ENCODE measurements at places on chromosomes 4 and X.

DNA sequence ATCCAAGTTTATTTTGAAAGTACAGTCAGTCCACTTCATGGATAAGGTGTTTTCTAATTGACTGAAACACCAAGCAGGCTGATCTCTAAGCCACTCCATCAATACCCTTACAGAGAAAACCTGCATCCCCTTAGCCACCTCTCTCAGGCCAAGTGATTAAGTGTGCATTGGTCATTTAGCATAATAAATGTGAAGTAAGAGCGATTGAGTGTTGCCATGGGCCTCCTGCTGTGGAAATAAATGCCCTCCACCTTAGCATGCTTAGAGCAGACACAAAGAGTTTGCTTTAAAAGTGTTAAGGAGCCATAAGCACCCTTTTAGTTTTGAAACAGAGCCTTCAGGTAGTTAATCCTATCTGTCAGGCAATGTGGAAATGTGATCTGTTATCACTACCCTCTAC is 386.5 kb downstream of the GPAT3 start:
- DNase-seq, result no peak

GRCh38 chrX:8455557-8455956 is 9.1 kb upstream of the VCX3B start:
- DNase-seq, result no peak

- DNase-seq, result no peak
Measured at GRCh38 chr4:76712564-76712963, 185.4 kb downstream of the SOWAHB start.

DNA sequence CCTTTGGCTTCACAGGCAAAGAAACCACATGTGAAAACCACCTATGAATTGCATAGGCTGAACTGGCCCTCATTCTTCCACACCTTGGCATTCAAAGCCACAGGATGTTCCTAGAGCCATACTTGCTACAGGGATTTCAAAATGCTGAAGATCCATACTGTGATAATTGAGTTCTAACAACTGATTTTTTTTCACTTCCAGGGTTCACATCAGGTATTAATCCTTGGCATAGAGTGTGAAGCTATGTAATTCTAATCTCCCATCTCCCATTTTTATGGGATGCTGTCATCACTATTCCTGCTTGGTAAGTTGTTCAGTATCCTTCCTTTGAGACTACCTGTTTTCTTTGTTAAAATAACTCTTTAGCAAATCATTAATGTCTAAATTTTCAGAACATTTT is 1569.2 kb upstream of the ADGRL3 start:
- no peak for DNase-seq

DNA sequence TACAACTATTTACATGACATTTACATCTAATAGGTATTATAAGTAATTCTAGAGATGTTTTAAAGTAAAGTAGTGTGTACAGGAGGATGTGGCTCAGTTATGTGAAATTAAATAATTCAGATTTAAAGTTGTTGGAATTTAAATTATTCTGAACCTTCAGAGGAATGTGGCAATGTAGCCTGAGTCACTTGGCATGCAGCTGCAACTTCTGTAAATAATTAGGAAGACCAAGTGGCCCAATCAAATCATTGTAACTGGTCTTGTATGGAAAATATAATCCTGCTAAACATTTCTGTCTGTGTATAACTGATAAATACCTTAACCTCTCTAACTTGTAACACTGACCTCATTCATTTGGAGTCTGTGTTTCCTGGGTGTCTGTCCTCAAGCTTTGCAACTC is 828.9 kb downstream of the GLUD2 start:
- no peak for DNase-seq

- no peak for DNase-seq
Measured at GRCh38 chrX:30156880-30157560, 58.3 kb upstream of the MAGEB2 start.

DNA sequence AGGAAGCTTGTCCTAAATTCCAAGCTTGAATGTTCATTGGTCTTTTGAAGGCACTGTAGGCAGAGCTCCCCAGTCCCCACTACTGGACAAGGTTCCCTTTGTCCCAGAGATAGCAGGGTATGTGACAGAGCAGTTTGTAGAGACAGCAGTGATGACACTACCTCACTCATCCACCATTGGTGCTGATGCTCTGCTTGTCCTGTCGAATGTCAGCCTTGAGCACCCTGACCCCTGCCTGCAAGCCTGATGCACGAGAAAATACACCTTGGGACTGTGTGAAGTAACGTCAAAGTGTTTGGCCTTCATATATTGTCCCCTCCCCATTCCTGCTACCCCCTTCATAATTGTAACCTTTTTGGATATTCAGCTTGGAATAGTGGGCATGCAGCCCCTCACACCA is 188.9 kb upstream of the EOLA2 start:
- no peak for DNase-seq

DNA sequence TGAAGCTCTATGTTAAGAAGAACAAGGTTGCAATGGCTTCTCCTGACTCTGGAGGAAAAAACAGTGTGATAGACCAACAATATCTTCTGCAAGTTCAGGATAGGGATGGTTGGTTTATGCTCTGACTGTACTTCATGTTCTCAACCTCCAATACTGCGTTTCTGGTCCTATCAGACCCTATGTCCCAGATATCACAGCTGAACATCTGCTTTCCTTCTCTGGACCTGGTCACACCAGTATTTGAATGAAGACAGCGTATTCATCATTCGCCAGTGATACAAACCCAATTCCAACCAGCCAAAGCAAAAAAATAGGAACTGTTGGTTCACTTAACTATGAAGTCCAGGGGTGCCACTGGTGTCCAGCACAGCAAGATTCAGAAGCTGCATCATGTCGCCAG is 124.5 kb upstream of the KLF3 start:
- DNase-seq, result no peak

GRCh38 chr4:38663090-38663800 is 754 bp upstream of the KLF3 start:
- peak; percentile 53 for DNase-seq

DNA sequence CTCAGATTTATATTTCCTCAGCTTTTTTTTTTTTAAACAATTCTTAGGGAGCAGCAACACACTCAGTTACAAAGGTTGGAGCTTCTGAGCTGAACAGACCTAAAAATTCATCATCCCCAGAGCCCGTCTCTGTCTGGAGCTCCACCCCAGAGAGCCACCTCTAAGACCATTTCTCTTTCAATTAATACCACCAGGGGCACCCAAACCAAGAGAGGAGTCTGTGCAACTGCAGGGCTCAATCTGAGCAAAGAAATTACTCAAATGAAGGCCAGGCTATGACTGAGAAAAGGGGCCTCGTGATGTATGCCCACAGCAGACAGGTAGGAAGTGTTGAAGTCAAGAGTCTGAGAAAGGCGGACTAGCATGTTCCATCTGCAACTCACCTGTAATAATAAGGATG is 95.5 kb downstream of the C4orf51 start:
- DNase-seq, result no peak

DNA sequence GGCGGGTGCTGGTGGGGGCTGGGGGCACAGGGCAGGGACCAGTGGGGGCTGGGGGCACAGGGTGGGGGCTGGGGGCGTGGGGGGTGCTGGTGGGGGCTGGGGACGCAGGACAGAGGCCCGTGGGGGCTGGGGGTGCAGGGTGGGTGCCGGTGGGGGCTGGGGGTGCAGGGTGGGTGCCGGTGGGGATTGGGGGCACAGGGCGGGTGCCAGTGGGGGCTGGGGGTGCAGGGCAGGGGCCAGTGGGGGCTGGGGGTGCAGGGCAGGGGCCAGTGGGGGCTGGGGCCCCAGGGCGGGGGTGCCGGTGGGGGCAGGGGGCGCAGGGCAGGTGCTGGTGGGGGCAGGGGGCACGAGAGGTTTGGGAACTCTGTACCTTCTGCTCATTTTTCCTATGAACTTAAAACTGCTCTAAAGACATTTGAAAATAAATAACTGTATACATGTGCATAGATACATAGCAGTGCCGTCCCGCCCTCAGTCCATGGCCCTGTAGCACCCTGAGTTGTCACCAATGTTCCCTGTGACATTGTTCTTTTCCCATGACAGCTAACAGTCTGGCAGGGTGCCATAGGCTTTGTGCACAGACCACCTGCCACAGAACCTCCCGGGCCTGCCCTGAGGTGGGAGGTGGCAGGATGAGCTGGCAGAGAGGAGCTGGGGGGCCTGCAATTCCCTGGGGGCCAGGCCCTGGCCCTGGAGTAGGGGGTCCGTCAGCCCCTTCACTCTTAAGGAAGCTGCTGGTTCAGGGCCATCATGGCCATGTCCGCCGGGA is 35.6 kb upstream of the ADRA2C start:
- DNase-seq, result no peak

GRCh38 chrX:20567108-20567507 is 300.4 kb upstream of the RPS6KA3 start:
- DNase-seq, result no peak

DNA sequence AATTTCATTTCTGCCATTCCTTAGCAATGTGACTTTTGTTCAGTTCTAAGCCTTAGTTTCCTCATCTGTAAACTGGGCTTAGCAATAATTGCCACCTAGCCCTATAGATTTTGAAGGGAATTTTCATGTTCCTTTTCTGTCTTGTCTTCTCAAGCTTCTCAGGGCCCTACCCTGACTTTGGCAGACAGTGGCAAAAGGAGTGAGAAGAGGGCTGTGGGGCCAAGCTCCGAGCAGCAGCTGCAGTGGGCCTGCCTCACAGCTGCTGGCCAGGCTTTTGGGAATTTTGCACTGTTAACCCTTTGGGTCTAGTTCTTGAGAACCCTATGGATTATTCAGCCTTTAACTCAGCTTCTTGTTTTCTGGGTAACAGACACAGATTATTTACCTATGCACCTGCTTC is 67.6 kb upstream of the IGSF1 start:
- DNase-seq, result no peak

GRCh38 chr4:100651499-100652175 is 133.8 kb upstream of the EMCN start:
- DNase-seq, result peak; percentile 56

DNA sequence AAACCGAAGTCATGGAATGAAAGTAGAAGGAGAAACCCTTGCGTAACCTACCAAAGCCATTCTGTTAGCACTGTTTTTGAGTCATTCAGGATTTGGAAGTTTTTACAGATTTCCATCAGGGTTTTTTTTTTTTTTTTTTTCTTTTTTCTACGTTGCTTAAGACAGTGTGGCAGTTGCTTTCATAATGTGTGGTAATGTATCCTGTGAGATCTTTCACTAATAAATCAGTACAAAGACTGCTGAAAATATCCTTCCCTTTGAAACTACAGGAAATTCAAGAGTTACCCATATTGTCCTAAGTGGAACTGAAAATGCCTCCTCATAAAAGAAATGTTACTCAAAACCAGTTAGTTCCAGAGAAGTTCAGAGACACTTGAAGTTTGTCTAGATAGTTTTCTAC is 137.8 kb downstream of the RAPGEF2 start:
- DNase-seq, result peak; percentile 94

DNA sequence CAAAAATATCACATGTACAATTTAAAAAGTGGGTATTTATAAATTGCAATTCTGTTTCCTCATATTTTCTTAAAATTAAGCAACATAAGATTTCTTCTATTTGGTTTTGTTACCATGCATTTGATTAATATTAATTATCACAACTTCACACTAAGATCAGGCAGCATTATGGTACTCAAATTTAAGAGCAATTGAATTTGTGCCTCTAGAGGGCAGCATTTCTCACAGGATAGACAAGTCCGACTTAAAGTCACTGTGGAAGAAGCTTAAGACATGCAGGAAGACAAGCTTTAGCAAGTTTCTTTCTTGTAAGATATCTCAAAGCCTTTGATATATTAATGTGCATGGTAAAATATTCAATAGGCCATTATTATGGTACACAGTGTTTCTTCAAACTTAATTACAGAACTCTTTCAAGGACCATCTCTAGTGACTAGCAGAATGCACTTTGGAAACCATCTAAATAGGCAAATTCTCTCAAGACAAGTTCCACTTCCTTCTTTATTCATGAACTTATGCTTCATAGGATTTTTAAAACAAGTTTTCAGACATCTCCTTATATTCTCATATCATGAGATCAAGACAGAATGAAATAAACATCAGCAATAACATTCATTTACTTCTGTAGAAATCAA is 35.0 kb downstream of the FBXW7 start:
- DNase-seq, result peak; percentile 94

DNA sequence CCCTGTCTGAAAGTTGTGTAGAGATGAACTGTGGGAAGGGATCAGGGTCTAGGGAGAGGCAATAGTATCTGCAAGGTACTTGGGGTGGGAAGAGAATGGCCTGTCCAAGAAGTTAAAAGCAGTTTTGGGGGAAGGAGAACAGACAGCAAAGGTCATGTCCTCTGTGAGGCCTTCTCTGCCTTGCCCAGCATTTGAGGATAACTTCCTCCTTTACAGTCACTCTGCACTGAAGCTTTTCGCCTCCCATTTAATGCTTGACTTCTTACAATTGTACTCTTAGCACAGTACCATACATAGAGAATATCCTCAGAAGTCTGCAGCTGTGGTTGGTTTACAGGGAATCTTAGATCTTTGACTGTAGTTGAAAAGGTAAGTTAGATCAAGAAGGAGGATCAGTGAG is 121.8 kb upstream of the AP1S2 start:
- DNase-seq, result peak; percentile 8

GRCh38 chr4:55013431-55013955 is 111.9 kb downstream of the KDR start:
- no peak for DNase-seq

DNA sequence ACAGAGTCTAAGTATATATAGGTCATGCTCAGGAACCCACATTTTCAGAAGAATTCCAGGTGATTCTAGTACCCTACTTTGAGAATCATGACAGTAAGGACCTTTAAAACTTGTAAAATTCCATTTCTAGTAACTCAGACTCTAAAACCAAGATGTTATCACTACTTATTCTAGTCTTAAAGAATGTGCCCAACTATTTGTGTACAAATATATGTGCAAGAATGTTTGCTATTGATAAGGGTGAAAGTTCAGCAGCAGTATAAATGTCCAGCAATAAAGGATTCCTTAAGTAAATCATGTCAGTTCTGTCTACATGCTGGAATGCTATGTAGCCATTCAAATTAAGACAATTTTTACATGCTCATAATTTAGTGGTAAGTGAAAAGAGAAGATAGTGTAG is 71.1 kb upstream of the MAGEB2 start:
- no peak for DNase-seq

- DNase-seq, result no peak
Measured at GRCh38 chrX:111492085-111492484, 19.4 kb upstream of the SERTM2 start.

DNA sequence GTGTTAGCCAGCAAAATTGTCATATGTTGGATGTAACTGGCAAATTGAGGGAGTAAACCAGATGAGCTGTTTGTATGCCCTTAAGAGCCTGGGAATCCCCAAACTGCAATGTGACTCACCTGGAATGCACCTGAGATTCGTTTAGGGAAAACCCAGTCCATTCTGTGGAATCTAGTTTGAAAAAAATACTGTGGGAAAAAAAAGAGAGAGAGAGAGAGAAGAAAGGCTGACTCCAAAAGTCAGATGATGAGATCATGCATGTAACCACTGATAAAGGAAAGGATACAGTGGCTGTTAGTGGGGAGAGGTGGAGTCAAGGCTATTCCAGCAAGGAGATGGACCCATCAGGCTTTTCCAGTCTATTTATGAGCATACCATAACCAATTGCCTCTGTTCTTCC is 48.5 kb downstream of the SLC9A7 start:
- DNase-seq, result no peak
